ENCODE measurements at places on chromosomes 11 and 22.

DNA sequence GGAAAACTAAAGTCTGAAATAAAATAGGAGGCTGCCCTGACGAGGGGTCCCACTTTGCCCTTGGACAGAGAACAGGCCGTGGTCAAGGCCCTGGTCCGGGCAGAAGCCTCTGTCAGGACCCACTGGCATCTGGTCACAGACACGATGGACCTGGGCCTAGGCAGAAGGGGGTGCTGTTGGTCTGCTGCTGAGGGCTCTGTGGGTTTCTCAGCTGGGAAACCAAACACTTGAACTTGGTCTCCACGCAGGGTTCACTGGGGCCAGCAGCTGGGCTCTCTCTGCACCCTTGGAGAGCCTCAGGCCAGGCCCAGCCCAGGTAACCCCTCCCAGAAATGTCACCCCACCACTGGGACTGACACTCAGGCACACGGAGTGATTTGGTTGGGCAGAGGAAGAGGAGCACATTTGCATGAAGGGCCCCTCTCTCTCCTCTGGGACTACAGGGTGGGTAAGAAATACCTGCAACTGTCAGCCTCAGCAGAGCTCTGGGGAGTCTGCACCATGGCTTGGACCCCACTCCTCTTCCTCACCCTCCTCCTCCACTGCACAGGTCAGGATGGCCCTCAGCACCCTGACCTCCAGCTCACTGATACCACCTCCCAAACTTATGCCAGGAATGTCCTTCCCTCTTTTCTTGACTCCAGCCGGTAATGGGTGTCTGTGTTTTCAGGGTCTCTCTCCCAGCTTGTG lies 48.1 kb upstream of the TOP3B start:
- DNase-seq, result no peak

- no peak for DNase-seq
These were observed 276.8 kb downstream of the BRD1 start for GRCh38 chr22:49550766-49551362.

GRCh38 chr11:65251476-65251875 lies 10.3 kb upstream of the POLA2 start:
- DNase-seq, result no peak

DNA sequence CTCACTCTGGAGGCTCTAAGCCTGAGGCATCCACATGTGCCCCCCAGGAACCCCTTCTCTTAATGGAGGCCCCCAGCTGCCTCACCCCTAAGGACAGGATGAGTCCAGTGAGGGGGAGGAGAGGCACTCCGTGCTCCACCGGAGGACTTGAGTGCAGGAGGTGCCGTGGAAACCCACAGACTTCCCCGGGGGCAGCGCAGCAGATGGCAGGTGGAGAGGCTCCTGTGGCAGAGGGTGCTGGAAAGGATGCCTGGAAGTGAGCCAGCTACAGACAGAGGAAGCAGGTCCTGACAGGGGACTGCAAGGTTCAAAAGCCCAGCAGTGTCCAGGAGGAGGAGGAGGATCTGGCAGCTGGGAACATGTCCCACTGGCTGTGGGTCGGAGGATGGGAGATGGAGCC lies 1384.0 kb downstream of the TBC1D22A start:
- no peak for DNase-seq

DNA sequence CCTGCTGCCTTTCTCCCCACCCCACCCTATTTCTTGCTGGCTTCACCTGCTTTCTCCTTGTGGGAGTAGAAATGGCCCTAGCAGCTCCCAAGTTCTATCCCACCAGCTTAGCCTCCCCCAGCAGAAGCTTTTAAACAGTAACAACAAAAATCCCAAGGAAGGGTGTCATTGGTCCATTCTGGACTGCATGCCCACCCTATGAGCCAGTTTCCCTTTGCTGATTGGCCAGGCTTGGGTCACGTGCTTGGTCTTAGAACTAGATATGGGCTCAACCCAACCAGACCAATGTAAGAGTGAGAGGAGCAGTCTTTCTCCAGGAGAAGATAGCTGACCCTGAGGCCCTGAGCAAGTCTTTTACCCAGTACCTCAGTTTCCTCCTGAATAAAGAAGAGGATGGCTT lies 2.3 kb downstream of the MTFP1 start:
- no peak for DNase-seq

GRCh38 chr11:45806937-45807791 lies 2.2 kb downstream of the SLC35C1 start:
- DNase-seq, result no peak

- DNase-seq, result no peak
These were observed 99.3 kb downstream of the CTTN start for GRCh38 chr11:70497536-70498075.

- DNase-seq, result no peak
These were observed 20.9 kb downstream of the EXT2 start for GRCh38 chr11:44116234-44116830.

DNA sequence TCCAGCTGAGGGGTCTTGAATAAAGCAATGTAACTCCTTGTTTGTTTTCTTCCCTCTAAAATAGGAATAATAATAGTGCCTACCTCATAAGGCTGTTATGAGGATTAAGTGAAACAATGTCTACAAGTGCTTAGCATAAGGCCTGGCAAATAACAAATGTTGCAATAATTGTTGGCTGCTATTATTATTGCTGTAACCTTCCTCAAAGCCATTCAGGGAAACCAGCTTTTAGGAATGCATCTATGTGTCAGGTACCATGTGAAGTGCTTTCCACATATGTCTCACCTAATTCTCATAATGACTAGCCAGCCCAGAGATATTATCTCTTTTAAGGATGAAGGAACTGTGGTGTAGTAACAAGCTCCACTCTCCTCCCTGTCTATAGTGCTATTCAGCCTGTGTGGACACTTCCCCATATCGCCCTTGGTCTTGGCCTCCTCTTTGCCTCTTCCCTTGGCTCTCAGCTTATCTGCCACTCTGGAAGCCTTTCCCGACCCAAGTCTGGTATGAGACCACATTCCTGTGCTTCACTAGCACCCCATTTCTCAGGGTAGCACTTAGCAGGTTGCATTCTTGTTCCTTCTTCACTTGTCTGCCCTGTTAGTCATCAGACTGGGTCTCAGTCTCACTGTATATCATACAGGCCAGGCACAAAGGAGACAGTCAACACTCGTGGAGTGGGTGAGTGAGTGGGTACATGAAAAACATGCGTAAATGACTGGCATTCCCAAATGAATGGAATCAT lies 23.8 kb downstream of the CSNK2A3 start:
- DNase-seq, result no peak

GRCh38 chr11:84564180-84564866 lies 1062.8 kb downstream of the DLG2 start:
- peak; percentile 38 for DNase-seq

Data from fibroblast of skin of back (primary cell).